Umbilical cord (tissue), 2 donors: ENCODE measurements at places on chromosomes 2 and 18. TPM values are rescaled to one million over a fixed set of nuclear protein-coding genes. Genes with fewer than 3 reads are reported as not detected.

Gene LRRC30
- 3.4 TPM for total RNA-seq

Gene FAM124B
- 10.1 TPM for total RNA-seq

Gene ST8SIA5
- total RNA-seq = 3.6 TPM

Gene CYS1
- 13.2 TPM for total RNA-seq

Gene ANKRD53
- total RNA-seq = not detected

Gene BOLL
- 5.5 TPM for total RNA-seq

Gene CHN1
- total RNA-seq = 46.0 TPM

Gene RGPD3
- 4.1 TPM for total RNA-seq

Gene IAH1
- 79.2 TPM for total RNA-seq

GRCh38 chr2:173652311-173652710 is 297.6 kb downstream of the CDCA7 start:
- DNase-seq = no peak

- DNase-seq = peak; percentile 91
Observed at GRCh38 chr2:23351388-23352141, 33.4 kb upstream of the KLHL29 start.

- DNase-seq = no peak
Observed at GRCh38 chr2:239603411-239604356, 202.9 kb upstream of the HDAC4 start.

GRCh38 chr2:102708847-102709559 is 52.8 kb upstream of the TMEM182 start:
- DNase-seq = no peak

DNA sequence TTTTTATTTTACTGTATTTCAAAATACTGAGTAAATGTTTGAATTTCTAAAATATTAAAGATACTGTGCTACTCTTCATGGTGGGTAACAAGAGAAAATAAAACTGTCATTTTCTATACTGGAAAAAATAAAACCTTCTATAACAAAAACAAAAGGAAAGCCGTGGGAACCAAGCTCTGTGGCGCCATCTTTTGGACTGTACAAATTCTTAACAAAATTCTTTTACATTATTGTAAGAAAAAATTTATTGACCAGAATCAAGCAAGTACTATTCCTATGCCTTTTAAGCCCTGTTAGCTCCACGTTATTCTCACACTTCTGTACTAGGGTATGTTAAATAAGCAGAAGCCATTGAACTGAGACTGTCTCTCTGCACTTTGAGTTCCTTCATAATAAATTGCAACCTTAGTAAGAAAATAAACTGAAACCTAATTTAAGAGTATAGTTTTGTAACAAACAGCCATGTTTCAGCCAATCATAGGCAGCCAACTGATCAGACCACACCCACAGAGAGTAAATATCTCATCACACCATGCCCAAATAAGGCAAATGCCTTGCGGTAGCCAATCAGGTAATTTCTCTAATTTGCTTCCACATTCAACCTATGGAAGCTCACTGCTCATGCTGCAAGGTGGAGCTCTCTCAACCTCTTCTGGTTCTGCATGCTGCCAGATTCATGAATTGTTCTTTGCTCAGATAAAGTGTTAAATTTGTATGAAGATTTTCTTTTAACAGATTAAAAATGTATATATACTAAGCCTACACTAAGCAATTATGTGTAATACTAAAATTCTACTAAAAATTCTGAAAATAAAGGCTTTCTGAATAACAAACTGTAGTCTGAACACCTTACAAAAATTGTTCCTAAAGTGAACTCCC is 42.2 kb downstream of the HIBCH start:
- peak; percentile 25 for DNase-seq

GRCh38 chr18:51401912-51402311 is 204.4 kb upstream of the MEX3C start:
- no peak for DNase-seq

DNA sequence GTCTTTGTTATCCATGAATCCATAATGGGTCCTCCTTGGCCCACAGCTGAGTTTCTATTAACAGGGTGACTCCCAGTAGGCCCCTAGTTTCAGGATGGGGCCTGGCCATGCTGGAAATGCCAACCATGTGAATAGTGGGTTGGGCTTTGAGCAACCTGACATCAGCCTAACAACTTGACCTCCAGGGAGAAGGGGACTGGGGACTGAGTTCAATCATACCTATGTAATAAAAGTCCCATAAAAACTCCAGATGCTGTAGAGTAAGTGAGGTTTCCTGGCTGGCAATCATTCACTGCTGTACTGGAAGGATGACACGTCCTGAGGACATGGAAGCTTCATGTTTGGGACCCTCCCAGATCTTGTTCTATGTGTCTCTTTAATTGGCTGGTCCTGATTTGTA is 7.9 kb downstream of the REV1 start:
- DNase-seq = no peak

GRCh38 chr18:79911344-79912270 is 39.8 kb downstream of the SLC66A2 start:
- no peak for DNase-seq

GRCh38 chr2:227370092-227370491 is 9.0 kb downstream of the TM4SF20 start:
- no peak for DNase-seq

DNA sequence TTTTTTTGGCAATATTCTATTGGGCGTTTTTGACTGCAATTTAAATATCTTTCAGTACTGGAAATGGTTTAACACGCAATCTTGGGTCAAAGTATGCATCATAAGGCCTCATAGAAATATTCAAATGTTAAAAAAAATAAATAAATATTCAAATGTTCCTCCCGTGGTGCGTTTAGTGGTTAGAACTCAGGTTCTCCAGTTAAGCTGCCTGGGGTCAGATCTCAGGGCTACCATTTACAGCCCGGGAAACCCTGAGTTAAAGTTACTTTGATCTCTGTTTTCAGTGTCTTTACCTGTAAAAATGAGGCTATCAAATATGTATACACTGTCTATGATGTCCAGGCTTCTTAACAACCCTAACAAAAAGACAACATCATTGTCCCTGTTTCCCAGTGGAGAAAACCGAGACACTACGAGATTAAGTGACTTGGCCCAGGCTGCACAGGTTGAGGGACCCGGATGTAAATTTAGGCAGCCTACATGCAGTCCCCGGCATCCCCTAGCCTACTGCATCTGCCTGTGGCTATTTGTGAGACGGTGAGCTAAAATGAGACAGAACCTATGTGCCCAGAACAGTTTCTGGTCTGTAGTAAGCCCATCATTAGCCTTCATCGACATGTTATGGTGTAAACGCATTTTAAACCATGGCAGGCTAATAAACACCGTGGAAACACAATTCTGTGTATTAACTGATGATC is 1.7 kb downstream of the FHL2 start:
- no peak for DNase-seq

- peak; percentile 34 for DNase-seq
Observed at GRCh38 chr2:20091305-20091991, 40.0 kb upstream of the LAPTM4A start.

GRCh38 chr2:180291060-180291459 is 284.0 kb upstream of the CWC22 start:
- no peak for DNase-seq

DNA sequence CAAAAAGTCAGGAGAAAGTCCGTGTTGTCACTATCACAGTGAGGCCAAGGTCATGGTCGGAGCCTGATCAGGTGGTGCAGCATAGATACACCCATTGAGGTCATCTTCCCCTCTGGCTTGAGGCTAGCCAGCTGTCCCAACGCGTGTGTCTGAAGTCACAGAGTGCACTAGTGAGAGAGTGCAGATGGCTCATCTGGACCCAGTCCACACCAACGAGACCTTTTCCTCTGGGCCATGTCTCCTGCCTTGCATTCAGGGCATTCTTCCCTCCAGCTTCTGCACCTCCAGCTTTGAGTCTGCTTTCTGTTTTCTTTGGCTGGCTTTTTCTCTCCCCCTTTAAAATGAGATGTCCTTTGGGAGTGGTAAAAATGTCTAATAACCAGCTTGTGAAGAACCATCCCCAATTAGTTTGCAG is 146.9 kb downstream of the TDRD15 start:
- DNase-seq = peak; percentile 73

- DNase-seq = no peak
Observed at GRCh38 chr2:125313806-125314205, 1288.7 kb downstream of the CNTNAP5 start.

DNA sequence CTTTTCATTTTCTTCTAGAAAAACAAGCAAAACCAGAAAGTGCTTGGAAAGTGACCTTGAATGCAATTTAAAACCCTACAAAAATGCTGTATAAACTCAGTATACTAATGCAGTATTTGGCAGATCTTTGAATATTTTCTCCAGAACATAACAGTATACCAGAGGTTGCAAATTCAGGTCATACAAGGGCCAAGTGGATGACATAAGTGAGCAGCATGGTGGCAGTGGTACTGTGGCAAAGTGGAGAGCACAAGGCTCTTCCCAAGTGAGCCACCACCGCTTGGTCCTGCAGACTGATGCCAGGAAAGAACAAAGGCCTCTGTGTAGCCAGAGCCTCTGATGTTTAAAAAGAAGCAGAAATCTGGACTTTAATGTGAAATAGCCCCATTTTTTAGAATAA is 33.1 kb downstream of the METTL4 start:
- DNase-seq = peak; percentile 28

GRCh38 chr2:72895759-72896281 is 8.6 kb downstream of the SPR start:
- peak; percentile 72 for DNase-seq

- DNase-seq = no peak
Observed at GRCh38 chr2:157404363-157404762, 39.5 kb downstream of the CYTIP start.

DNA sequence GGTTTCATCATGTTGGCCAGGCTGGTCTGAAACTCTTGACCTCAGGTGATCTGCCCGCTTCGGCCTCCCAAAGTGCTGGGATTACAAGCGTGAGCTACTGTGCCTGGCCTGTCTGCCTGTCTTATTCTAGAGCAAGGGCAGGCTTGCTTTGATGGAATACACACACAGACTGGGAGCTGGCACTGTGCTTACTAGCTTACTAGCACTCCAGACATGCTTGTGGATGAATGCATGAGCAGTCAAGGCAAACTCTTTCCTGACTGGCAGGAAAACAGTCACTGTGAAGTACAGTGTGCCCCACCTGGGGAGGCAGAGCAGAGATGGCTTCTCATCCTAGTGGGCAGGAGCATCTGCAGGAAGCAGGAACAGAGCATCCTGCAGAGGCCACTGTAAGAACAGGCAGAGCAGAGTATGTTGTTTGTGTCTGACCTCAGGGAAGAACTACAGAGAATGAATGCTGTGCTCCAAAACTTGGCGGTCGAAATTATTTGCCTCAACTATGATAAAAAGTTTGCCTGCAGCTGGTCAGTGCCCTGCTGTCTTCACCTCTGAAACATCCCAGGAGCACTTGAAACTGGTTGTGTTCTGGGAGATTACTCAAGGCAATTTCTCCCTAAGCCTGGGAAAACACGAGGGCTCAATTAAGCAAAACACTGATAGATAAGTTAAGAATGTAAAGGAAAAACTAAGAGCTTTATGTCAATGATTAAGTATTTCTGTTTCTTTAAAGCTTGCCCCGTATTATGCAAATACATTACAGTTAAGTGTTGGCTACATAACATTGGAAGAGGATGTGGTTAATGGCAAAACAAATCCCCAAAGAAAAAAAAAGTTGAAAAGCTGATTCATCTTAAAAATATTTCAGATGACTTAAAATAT is 102.4 kb downstream of the VAPA start:
- DNase-seq = peak; percentile 92
